ENCODE measurements at places on chromosomes 4 and X.

DNA sequence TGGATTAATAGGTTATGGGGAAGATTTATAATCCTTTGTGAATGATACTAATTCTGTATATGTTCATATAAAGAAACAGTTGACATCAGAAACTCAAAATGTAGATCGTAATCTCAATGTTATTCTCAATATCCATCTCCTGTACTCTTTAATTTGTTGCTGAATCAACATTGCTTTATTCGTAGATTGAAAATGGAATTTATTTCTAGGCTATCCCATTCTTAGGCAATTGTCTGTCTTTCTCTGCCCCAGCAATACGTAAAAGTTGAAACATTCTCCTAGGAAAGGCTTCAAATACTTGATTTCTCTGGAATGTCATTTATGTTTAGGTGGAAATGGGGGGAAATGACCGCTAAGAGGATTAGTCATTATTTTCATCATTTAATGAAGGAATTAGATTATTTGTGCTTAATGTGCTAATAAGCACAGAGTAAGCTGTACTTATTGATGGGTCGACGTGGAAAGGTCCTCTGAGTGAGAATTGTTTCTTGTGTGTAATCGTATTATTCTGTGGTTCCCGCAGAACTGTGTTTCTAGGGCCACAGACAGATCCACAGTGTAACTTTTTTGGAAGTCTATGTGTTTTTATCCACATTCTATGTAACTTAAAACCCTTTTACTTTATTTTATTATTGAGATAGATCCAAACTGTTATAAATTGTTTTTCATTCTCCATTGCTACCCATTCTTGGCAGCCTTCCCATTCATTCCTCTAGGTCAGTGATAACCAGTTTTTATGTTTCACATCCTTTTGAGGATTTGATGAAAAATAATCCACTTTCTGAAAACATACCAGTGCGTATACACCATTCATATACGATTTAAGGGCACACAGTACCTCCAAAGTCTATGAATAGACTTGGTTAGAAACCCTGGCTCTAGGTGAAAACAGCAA is 262.9 kb downstream of the ARHGAP10 start:
- no peak for DNase-seq

- no peak for DNase-seq
Observed at GRCh38 chr4:96677499-96677898, 837.6 kb downstream of the PDHA2 start.

DNA sequence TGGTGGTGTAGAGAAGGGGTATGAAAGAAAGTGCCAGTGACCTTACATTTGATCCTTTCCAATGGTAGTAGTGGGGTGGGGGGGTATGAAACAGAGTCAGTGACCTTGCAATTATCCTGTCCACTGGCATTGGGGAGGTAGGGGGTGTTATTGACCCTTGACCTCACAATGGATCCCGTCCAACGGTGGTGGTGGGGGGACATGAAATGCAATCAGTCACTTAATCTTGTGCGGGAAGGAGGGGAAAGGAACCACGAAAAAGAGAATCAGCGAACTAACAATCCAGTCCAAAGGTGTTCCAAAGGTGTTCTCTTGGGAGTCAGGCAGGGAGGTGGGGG is 619 bp upstream of the PDK3 start:
- no peak for DNase-seq

GRCh38 chrX:1400049-1400448 is 8.1 kb upstream of the SLC25A6 start:
- DNase-seq = no peak

GRCh38 chr4:48653217-48654014 is 126.7 kb downstream of the FRYL start:
- DNase-seq = no peak

DNA sequence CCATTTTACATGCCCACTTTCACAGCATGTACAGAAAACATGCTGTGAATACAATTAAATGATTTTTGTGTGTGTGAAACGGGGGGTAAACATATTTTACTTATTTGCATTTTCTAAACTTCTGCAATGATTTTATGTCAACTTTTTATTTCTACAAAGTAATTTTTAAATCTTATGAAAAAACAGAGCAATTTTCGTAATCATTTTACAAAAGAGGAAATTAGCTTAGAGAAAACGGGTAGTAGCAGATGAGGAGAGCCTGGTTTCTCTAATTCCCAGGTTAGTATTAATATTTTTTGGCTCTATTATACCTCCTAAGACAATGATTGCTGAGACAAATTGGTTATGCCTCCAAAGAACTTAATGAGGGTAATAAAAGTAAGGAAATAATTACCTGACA is 3.2 kb downstream of the TKTL2 start:
- no peak for DNase-seq

GRCh38 chr4:2834001-2834921 is 9.4 kb upstream of the ADD1 start:
- DNase-seq = no peak

DNA sequence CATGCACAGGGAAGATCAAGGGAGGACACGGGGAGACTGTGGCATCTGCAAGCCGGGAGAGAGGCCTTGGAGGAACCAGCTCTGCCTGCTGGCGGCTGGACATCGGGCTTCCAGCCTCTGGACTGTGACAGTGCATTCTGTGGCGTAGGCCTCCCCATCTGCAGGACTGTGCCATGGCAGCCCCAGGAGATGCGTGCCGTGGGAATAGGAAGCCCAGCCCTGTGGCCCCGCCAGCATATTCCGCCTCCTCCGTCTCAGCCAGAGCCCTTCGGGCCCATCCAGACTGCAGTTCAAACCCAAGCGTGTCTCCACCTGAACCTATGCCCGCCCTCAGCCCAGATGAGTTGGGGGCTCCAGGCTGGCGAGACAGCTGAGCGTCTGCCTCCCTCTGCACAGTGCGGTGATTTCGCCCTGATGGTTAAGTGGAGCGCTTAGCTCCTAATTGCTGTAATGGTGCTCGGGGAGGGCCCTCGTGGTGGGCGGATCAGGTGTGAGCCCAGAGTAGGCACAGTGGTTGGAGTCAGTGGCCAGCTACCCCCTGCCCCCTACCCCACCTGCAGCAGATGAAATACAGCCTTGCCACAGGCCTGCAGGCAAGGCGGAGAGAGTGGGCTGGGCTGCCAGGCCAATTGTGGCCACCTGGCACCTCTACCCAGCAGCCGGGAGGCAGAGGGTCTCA is 133.9 kb downstream of the HMX1 start:
- no peak for DNase-seq

GRCh38 chrX:105375816-105376215 is 155.3 kb upstream of the TEX13A start:
- no peak for DNase-seq

Measured in HCT116 (cell line).